ENCODE measurements at places on chromosomes 11 and 22. TPM values are rescaled to one million over a fixed set of nuclear protein-coding genes. Genes with fewer than 3 reads are reported as not detected.

Gene PIK3IP1
- 14.2 TPM for total RNA-seq

Gene CTTN
- 40.9 TPM for total RNA-seq

Gene GDPD4
- total RNA-seq: not detected

Gene THY1
- total RNA-seq: 0.91 TPM

Gene EFCAB6
- 0.56 TPM for total RNA-seq

Gene TP53AIP1
- not detected for total RNA-seq

Gene MB
- total RNA-seq: not detected

Gene TMEM191B
- total RNA-seq: 3.2 TPM

Gene EED
- total RNA-seq: 90.3 TPM

Gene UPK3A
- not detected for total RNA-seq

Gene AKIP1
- total RNA-seq: 32.2 TPM

Gene B4GALNT4
- 3.8 TPM for total RNA-seq

- H3K27ac ChIP-seq: no peak overlapping the region
- H3K27me3 ChIP-seq: peaks cover under 1% of the 10 kb centered on the region
- no peak overlapping the region for H3K4me3 ChIP-seq
- H3K4me1 ChIP-seq: no peaks in the 10 kb centered on the region
Measured at GRCh38 chr11:93608364-93608763, 53.1 kb upstream of the CEP295 start.

DNA sequence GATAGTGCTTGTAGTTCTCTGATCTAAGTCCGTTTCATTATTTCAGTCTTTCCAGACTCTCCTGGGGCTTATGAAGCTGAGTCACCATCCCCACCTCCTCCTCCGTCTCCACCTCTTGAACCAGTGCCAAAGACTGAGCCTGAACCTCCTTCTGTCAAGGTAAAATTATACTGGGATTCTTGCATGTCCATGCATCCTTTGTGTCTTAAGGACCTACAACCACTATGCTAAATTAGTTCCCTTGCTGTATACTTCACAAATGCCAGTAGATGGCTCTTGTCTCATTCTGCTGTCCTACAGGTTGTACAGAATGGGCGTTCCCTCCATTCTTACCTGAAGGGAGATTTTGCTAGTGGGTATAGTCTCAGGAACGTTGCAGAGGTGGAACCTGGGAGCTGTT, 42.2 kb downstream of the POLD3 start:
- H3K27ac ChIP-seq: no peak overlapping the region
- peaks cover 64% of the 10 kb centered on the region for H3K36me3 ChIP-seq
- H3K27me3 ChIP-seq: no peaks in the 10 kb centered on the region
- H3K4me1 ChIP-seq: peaks cover 16% of the 10 kb centered on the region
- H3K4me3 ChIP-seq: no peak overlapping the region

GRCh38 chr11:132187814-132188213, 817.4 kb downstream of the NTM start:
- H3K27ac ChIP-seq: no peak overlapping the region
- peaks cover 2% of the 10 kb centered on the region for H3K27me3 ChIP-seq
- H3K36me3 ChIP-seq: no peaks in the 10 kb centered on the region

GRCh38 chr22:41216984-41217383, 11.9 kb downstream of the L3MBTL2 start:
- no peak for DNase-seq
- H3K4me1 ChIP-seq: peaks cover 16% of the 10 kb centered on the region
- peak overlapping the region; percentile 91 for H3K27ac ChIP-seq
- H3K4me3 ChIP-seq: peak overlapping the region; percentile 48
- H3K27me3 ChIP-seq: no peaks in the 10 kb centered on the region

GRCh38 chr11:60788401-60789125, 3.4 kb downstream of the MS4A10 start:
- no peak overlapping the region for H3K27ac ChIP-seq
- H3K4me3 ChIP-seq: no peak overlapping the region
- H3K4me1 ChIP-seq: no peaks in the 10 kb centered on the region
- no peak for DNase-seq
- H3K36me3 ChIP-seq: no peaks in the 10 kb centered on the region

DNA sequence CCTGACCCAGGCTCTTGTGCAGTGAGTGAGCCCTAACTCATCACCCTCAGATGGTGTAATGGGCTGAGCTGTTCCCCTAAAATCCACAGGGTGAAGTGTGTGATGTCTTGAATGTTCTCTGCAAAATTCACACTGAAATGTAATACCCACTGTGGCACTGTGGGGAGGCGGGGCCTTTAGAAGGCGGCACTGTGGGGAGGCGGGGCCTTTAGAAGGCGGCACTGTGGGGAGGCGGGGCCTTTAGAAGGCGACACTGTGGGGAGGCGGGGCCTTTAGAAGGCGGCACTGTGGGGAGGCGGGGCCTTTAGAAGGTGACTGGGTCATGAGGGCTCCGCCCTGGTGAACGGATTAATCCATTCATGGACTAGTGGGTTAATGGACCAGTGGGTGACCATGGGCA, 33.0 kb downstream of the CHID1 start:
- H3K36me3 ChIP-seq: peaks cover 34% of the 10 kb centered on the region
- DNase-seq: peak; percentile 61
- H3K27ac ChIP-seq: no peak overlapping the region
- H3K4me1 ChIP-seq: no peaks in the 10 kb centered on the region
- H3K27me3 ChIP-seq: no peaks in the 10 kb centered on the region

- no peak overlapping the region for H3K4me3 ChIP-seq
- no peak overlapping the region for H3K27ac ChIP-seq
- H3K36me3 ChIP-seq: no peaks in the 10 kb centered on the region
- H3K27me3 ChIP-seq: peaks cover 9% of the 10 kb centered on the region
- H3K4me1 ChIP-seq: peaks cover 10% of the 10 kb centered on the region
Measured at GRCh38 chr11:69430566-69430965, 50.9 kb upstream of the LINC01488 start.

DNA sequence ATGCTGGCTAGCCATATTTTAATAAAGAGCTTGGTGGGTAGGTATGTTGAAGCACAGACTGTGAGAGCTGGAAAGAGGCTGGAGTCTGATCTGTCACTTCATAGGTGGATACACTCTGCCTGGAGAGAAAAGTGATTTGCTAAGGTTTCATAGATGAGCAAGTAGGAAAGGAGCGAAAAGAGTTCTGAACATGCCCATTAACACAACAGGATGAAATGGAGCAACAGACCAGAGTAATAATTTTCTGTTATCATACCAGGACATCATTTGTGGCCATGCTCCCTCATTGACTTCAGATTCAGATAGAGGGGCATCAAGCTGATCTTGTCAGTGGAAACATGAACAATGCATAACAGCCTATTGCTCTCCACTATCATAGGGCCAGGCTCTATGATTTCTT, 452.9 kb downstream of the JRKL start:
- H3K27ac ChIP-seq: no peak overlapping the region
- no peak overlapping the region for H3K4me3 ChIP-seq
- H3K27me3 ChIP-seq: no peaks in the 10 kb centered on the region
- DNase-seq: no peak

- no peak for DNase-seq
- no peak overlapping the region for H3K4me3 ChIP-seq
- no peaks in the 10 kb centered on the region for H3K27me3 ChIP-seq
- H3K36me3 ChIP-seq: peaks cover 26% of the 10 kb centered on the region
- peaks cover 20% of the 10 kb centered on the region for H3K4me1 ChIP-seq
Measured at GRCh38 chr22:40414311-40414710, 43.9 kb downstream of the SGSM3 start.

- no peak overlapping the region for H3K27ac ChIP-seq
- H3K27me3 ChIP-seq: peaks cover 12% of the 10 kb centered on the region
- H3K36me3 ChIP-seq: no peaks in the 10 kb centered on the region
- no peak overlapping the region for H3K4me3 ChIP-seq
Measured at GRCh38 chr11:36713715-36714114, 115.7 kb upstream of the RAG2 start.

GRCh38 chr11:44861849-44862557, 88.7 kb downstream of the TP53I11 start:
- H3K4me3 ChIP-seq: no peak overlapping the region
- H3K4me1 ChIP-seq: peaks cover 24% of the 10 kb centered on the region
- H3K36me3 ChIP-seq: no peaks in the 10 kb centered on the region
- peaks cover 39% of the 10 kb centered on the region for H3K27me3 ChIP-seq

- H3K27ac ChIP-seq: no peak overlapping the region
- H3K4me3 ChIP-seq: no peak overlapping the region
- H3K27me3 ChIP-seq: no peaks in the 10 kb centered on the region
- peak; percentile 27 for DNase-seq
- H3K4me1 ChIP-seq: peaks cover 7% of the 10 kb centered on the region
- H3K36me3 ChIP-seq: no peaks in the 10 kb centered on the region
Measured at GRCh38 chr11:109864151-109864661, 229.0 kb upstream of the ZC3H12C start.

GRCh38 chr22:36775964-36776669, at the start of gene IFT27:
Gene IFT27, minus strand, starts transcription at chr22:36776119. Its CDS starts 412 bp downstream, at chr22:36775707.
- H3K4me1 ChIP-seq: peaks cover 26% of the 10 kb centered on the region
- peak within 1 kb of the TSS; percentile 84 for H3K4me3 ChIP-seq
- peak; percentile 98 for DNase-seq
- H3K27ac ChIP-seq: peak within 1 kb of the TSS; percentile 92

DNA sequence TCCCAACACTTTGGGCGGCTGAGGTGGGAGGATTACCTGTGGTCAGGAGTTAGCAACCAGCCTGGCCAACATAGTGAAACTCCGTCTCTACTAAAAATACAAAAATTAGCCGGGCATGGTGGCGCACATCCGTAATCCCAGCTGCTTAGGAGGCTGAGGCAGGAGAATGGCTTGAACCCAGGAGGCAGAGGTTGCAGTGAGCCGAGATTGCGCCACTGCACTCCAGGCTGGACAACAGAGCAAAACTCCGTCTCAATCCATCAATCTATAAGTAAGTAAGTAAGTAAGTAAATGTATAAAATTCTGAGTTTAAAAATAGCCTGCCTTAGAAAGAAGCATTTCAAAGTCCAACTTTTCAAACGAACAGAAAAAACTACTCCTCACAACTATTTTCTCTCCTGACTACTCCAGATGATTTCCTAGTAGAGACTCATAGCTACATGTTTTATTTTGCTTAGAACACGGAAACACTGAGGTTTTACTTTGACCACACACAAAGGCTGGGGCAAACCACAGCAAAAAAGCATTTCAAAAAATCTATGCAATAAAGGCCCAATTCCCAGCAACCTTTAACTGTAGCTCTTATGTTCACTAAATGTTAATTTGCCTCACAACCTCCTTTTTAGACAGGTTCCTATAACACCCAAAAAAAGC, 16.3 kb downstream of the SPTY2D1 start:
- H3K4me3 ChIP-seq: peak overlapping the region; percentile 40
- peak; percentile 47 for DNase-seq
- peaks cover 29% of the 10 kb centered on the region for H3K36me3 ChIP-seq
- peak overlapping the region; percentile 56 for H3K27ac ChIP-seq

DNA sequence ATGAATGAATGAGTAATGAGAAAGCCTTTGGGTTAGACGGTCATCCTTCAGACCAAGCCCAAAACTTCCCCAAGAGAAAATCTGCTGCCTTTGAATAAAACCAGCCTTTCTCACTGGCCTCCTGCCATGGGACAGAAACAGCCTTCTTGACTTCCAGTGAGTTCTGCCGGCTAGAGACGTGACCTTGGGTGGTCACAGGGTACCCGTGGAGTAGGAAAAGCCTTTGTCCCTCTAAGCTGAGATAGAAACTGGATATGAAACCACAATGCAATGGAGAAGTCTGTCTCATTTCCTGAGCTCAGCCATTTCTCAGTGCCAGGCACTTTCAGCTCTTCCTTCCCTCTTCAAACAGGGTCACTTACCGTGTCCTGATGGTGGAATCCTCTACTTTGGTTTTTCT, 21.2 kb upstream of the YWHAH start:
- H3K27ac ChIP-seq: no peak overlapping the region
- H3K4me1 ChIP-seq: no peaks in the 10 kb centered on the region
- peaks cover 10% of the 10 kb centered on the region for H3K27me3 ChIP-seq
- no peak overlapping the region for H3K4me3 ChIP-seq

DNA sequence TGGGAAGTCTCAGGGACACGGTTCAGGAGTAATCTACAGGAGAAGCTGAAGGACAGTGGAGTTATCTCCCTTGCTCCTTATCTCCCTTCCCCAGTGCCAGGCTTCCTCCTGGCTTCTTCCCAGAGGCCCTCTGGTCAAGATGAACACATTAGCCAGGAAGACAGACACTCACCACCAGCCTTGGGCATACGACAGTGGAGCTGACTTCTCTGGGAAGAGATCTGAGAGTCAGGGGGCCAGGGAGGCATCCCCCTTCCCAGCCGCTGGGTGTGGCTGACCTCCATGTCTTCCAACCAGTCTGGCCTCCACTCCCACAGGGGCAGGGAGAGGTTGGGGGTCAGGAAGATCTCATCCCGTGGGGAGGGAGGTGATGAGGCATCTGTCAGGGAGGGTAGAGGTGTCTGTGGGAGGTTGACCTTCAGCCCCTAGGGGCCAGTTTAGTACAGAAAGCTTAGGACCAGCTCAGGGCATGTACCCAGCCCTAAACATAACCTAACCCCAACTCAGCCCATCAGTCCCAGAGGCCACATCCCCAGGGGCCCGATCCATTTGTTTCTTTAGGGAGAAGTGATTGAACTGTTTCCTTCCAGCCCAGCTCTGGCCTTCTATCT, 12.7 kb downstream of the ROBO4 start:
- H3K27me3 ChIP-seq: peaks cover 3% of the 10 kb centered on the region
- H3K36me3 ChIP-seq: no peaks in the 10 kb centered on the region
- no peak overlapping the region for H3K4me3 ChIP-seq

- no peak for DNase-seq
- no peaks in the 10 kb centered on the region for H3K36me3 ChIP-seq
- no peaks in the 10 kb centered on the region for H3K4me1 ChIP-seq
Measured at GRCh38 chr22:49677495-49677889, 150.2 kb downstream of the BRD1 start.

GRCh38 chr11:2289859-2290258, 11.9 kb downstream of the C11orf21 start:
- peaks cover 12% of the 10 kb centered on the region for H3K4me1 ChIP-seq
- H3K4me3 ChIP-seq: no peak overlapping the region
- DNase-seq: no peak
- no peaks in the 10 kb centered on the region for H3K27me3 ChIP-seq
- no peak overlapping the region for H3K27ac ChIP-seq

DNA sequence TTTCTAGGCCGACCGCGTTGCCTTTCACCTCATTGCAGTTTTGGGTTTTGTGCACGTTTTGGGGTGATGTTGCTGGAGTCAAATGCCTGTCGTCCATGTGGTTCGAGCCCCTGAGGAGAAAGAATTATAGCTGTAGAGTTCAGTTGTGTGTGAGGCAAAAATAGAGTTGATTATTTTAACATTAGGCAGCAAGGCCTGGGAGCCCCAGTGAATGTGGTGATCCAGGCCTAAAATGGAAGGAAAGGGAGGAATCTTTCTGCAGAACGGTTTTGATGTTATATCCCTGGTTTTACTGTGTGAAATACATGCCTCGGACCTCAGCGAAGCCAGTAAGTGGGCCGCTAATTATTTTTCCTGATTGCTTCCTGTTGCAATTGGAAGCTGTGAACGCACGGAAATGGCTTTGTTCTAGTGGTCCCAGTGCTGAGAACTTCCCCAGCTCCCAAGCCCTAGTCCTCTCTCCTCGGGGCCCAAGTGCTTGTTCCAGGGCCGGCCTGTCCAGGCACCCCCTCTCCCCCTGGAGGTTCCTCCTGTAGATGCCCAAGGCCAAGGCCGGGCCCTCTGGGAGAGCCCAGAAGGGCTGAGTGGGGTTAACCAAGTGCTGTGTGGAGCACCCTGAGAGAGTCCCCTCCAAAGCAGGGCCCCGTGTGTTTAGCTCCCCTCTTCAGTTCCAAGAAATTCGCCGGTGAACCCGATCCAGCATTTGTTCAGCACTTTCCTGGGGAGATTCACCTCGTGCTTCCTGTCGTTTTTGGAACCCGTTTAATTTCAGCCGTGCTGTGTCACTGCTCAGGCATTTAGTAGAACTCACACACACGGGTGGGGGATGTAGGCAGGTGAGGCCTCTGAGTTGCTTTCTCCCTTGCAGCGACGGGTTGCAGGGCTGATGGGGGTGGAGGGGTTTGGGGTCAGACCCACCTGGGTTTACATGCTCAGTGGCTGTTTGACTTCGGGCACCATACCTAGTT, 2.1 kb downstream of the LRP5 start:
- H3K36me3 ChIP-seq: no peaks in the 10 kb centered on the region
- H3K4me1 ChIP-seq: peaks cover 21% of the 10 kb centered on the region
- DNase-seq: no peak
- peak overlapping the region; percentile 83 for H3K27ac ChIP-seq
